Astrocyte (in vitro differentiated cells and primary cell): ENCODE measurements at places on chromosomes 11 and 22.
A peak's percentile ranks its signal among the peaks of the same experiment; 100 is the strongest.

- H3K27me3 ChIP-seq = no peaks in the 10 kb centered on the region
- peak; percentile 97 for DNase-seq
These were observed 21.2 kb upstream of the BLID start for GRCh38 chr11:122137078-122137793.

DNA sequence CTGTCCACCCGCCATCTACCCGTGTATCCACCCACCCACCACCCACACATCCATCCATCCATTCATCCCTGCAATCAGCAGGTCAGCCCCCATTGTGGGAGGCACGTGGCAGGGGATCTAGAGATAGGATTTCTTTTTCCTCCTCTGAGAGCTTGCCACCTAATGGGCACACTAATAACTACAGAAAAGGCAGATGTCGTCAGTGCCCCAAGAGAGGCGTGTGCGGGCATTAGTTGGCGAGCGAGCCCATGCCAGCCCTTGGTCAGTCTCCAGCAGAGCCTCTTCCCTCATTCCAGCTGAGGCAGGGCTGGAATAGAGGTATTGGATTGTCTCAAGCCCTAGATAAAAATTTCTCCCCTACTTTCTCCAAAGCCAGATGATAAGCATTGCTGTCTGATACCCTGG lies 9.7 kb downstream of the USP2 start:
- DNase-seq = no peak
- no peak overlapping the region for H3K4me3 ChIP-seq
- H3K27me3 ChIP-seq = peaks cover 5% of the 10 kb centered on the region
- peaks cover 27% of the 10 kb centered on the region for H3K4me1 ChIP-seq

- no peak for DNase-seq
- no peak overlapping the region for H3K27ac ChIP-seq
- H3K4me1 ChIP-seq = no peaks in the 10 kb centered on the region
These were observed 45.3 kb upstream of the WNT11 start for GRCh38 chr11:76251576-76251975.

- H3K36me3 ChIP-seq = peaks cover 5% of the 10 kb centered on the region
- H3K4me1 ChIP-seq = peaks cover 26% of the 10 kb centered on the region
- DNase-seq = no peak
- H3K27me3 ChIP-seq = peaks cover 51% of the 10 kb centered on the region
- H3K4me3 ChIP-seq = no peak overlapping the region
These were observed 3.3 kb downstream of the PHOX2A start for GRCh38 chr11:72240461-72241290.

GRCh38 chr22:49527611-49528419 lies 299.9 kb downstream of the BRD1 start:
- H3K4me1 ChIP-seq = no peaks in the 10 kb centered on the region
- DNase-seq = no peak
- H3K4me3 ChIP-seq = no peak overlapping the region
- peaks cover 2% of the 10 kb centered on the region for H3K27me3 ChIP-seq
- H3K36me3 ChIP-seq = no peaks in the 10 kb centered on the region
- no peak overlapping the region for H3K27ac ChIP-seq

DNA sequence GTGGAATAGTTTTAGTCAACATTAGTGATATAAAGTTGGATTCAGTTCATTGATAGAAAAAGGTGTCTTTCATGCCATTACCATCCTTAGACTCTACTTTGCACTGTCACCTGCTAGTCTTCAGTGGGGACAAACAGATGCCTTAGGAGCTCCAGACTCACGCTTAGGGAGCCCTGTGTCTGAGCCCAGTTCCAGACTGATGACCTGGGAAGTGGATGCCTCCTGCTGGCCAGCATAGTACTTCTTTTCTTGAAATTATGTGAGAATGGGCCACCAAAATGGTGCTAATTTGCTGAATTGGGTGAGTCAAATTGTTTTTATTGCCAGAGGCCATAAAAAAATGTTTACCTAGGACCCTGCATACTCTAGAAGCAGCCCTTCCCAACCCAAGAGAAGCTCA lies 53.9 kb downstream of the NOX4 start:
- H3K4me1 ChIP-seq = no peaks in the 10 kb centered on the region
- H3K27ac ChIP-seq = no peak overlapping the region
- H3K36me3 ChIP-seq = peaks cover 16% of the 10 kb centered on the region
- H3K4me3 ChIP-seq = no peak overlapping the region
- DNase-seq = no peak

- peak overlapping the region; percentile 28 for H3K4me3 ChIP-seq
- no peak overlapping the region for H3K27ac ChIP-seq
- peaks cover 14% of the 10 kb centered on the region for H3K36me3 ChIP-seq
These were observed 1.7 kb upstream of the XBP1 start for GRCh38 chr22:28801845-28802594.

GRCh38 chr11:35796562-35796961 lies 134.0 kb downstream of the TRIM44 start:
- H3K36me3 ChIP-seq = no peaks in the 10 kb centered on the region
- H3K27me3 ChIP-seq = no peaks in the 10 kb centered on the region
- peaks cover 30% of the 10 kb centered on the region for H3K4me1 ChIP-seq
- DNase-seq = no peak
- no peak overlapping the region for H3K27ac ChIP-seq

- no peak overlapping the region for H3K4me3 ChIP-seq
- peaks cover 4% of the 10 kb centered on the region for H3K4me1 ChIP-seq
- no peak for DNase-seq
- no peaks in the 10 kb centered on the region for H3K36me3 ChIP-seq
- no peak overlapping the region for H3K27ac ChIP-seq
These were observed 25.0 kb downstream of the CASP12 start for GRCh38 chr11:104873252-104873651.

DNA sequence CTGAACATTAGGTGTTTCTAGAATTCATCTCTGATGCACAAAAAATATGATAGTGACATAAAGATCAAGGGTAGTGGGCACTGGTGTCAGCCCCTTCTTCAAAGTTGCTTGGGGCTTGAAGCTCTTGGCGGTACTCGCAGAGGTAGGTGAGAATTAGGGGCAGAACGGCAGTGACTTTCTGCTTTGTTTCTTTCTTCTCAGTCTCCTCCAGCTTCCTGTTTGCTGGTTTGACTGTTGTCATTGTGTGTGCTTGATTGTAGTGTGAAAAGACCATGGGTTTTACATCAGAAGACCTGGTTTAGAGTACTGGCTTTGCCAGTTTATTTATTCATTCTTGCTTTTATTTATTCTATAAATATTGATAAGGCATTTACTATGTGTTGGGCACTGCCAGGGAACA lies 156.7 kb upstream of the PLET1 start:
- H3K27ac ChIP-seq = no peak overlapping the region
- no peak for DNase-seq
- H3K4me3 ChIP-seq = no peak overlapping the region
- H3K4me1 ChIP-seq = no peaks in the 10 kb centered on the region
- H3K36me3 ChIP-seq = no peaks in the 10 kb centered on the region

DNA sequence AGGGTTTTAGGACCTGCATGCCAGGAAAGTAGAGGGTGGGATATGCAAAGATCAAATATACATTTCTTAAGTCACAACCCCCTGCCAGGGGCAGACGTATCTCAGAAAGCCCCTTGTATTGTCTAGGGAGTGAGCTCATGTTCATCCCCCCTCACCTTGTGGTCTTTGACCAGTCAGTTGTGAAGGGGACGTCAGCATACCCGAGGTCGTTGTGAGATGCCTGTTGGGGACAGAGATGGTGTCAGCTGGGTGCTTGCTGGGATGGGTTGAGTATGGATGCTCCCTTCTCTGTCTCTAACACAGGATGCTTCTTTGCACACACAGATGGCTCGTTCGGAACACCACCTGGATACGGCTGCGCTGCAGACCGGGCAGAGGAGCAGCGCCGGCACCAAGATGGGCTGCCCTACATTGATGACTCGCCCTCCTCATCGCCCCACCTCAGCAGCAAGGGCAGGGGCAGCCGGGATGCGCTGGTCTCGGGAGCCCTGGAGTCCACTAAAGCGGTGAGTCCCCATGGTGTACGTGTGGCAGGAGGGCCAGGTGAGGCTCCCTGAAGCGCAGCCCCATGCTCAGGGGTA lies 73.3 kb downstream of the BCR start:
- H3K36me3 ChIP-seq = no peaks in the 10 kb centered on the region
- H3K4me1 ChIP-seq = no peaks in the 10 kb centered on the region
- no peak overlapping the region for H3K4me3 ChIP-seq
- DNase-seq = no peak
- no peaks in the 10 kb centered on the region for H3K27me3 ChIP-seq

- no peak overlapping the region for H3K4me3 ChIP-seq
- DNase-seq = no peak
- H3K27me3 ChIP-seq = no peaks in the 10 kb centered on the region
These were observed 6.3 kb upstream of the ZC3H12C start for GRCh38 chr11:110086892-110087309.
